ENCODE measurements at places on chromosomes 12 and 14.
A peak's percentile ranks its signal among the peaks of the same experiment; 100 is the strongest.

- peak; percentile 78 for DNase-seq
Observed at GRCh38 chr14:45426685-45427282, 173.8 kb upstream of the MIS18BP1 start.

DNA sequence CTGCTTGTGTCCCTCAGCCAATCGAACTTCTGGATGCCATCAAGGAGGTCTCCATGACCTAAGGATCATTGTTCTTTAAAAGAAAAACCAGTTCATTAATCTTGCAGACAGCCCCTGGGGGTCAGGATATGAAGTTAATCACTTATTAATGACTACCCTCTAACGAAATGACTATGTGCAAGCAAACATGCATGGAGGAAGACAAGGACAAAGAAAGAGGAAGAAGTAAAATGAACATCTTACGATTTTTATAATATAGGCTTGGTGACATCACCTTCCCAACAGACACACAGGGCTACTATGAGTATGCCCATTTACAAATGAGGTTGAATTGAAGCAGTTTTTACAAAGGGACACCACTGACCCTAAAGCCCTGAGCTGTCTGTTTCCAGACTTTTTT lies 111.1 kb upstream of the AMIGO2 start:
- DNase-seq: no peak

DNA sequence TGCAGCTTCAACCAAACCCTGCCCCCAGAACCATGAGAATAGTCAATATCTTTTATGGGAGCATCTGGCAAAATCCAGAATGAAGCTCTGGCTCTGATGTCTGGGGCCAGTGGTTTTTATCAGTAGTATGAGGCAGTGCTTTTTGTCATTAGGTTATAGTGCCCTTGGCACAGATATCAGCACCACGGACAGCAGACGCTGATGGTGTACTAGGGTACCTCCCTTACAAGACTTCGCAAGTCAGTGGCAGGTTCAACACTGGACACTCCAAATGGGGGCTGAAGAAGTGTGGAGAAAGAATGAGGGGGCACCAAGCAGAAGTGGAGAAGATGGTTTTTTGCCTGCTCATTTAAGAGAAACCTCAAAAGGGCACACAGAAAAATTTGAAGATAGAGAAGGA lies 68.2 kb upstream of the E2F7 start:
- no peak for DNase-seq

- DNase-seq: no peak
Observed at GRCh38 chr12:78402366-78403134, 462.0 kb upstream of the SYT1 start.

GRCh38 chr12:65464930-65465329 lies 186.4 kb downstream of the MSRB3 start:
- DNase-seq: no peak

DNA sequence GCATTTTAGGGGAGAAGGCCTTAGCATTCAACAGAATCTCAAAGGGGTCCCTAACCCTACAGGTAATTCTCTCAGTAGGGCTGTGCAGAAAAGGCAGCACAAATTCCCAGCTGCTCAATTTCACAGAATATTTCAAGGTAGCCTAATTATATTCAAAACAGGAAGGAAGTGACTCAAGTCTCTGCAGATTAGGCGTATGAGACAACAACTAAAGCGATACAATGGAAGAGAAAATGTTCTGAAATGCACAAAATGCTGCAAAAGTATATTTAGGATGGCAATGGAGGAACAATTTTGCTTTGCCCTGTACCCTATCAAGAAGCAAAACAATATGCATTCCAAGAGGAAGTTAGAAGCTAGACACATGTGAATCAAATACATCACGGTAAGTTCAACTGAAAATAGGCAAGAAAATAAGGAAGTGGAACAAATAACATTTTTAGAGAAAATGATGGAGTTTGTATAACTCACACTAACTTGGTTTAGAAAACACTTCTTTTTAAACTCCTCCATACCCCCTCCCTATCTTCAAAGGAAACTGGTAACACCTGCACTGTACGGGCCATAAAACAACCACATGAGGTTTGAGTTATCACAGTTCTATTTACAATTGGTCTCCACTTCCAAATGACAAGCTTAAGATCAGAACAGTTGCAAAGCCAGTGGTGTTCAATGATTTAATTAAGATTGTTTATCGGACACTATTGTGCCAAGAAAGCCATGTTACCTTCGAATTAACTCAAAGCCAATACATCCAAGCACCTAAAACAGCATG lies 1.6 kb downstream of the GIT2 start:
- DNase-seq: no peak

Measured in NCI-H2081 treated with DMSO at 0.1 percent for 48 hours (cell line).